ENCODE measurements at places on chromosomes 7 and 10. TPM values are rescaled to one million over a fixed set of nuclear protein-coding genes. Genes with fewer than 3 reads are reported as not detected.

DNA sequence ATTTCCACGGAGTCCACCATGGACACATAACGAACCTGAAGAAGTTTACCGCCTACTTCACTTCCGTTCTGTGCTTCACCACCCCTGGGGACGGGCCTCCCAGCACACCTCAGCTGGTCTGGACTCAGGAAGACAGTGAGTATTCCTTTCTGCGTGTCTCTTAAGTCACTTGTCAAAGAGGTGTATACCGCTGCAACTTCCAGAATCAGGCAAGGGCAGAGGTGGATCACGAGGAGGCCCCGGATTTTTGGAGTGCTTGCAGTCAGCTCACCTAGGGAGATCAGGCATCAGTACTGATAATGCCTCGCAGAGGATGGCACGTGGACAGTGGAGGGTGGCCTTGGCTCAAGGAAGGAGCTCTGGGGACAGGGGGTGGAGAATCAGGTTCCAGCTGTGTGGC, 630.4 kb upstream of the FOXK1 start:
- H3K4me1 ChIP-seq = no peaks in the 10 kb centered on the region
- H3K36me3 ChIP-seq = no peaks in the 10 kb centered on the region
- no peak overlapping the region for H3K4me3 ChIP-seq
- H3K27me3 ChIP-seq = peaks cover 59% of the 10 kb centered on the region
- no peak overlapping the region for H3K27ac ChIP-seq

GPR141 gene
- total RNA-seq = not detected

GRCh38 chr10:25082276-25083204, 66.1 kb downstream of the THNSL1 start:
- H3K27ac ChIP-seq = no peak overlapping the region
- H3K27me3 ChIP-seq = no peaks in the 10 kb centered on the region
- H3K36me3 ChIP-seq = no peaks in the 10 kb centered on the region
- DNase-seq = no peak

DNA sequence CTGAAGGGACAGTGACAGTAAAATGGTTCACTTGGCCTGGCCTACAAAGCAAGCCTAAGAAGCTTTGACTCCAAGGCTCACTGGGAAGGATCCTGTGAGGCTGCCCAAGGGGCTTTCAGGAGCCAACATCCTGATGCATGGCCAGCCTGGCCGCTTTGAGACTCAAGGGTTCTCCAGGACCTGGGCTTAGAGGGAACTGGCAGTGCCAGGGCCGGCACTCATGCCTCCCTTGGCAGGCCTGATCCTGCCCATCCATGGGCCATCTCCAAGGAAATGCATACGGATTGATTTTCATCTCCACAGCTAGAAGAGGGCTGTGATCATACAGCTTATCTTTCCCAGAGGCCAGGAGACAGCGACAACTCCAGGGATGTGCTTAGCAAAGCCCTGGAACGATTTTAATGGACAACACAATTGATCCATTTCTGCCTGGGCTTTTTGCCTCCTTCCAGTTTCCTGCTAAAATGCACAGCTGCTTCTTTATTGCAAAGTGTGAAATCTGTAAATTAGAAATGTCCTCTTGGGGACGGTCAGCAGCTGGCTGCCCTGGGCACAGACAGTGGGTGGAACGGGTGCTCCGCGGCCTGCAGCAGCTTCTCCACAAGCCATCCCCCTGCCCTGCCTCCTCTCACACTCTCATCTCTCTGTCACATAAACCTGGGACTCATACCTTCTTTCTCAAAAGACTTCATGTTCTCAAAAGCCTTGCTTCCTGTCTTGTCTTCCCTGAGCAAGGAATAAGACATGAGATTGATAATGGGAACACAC, 288.5 kb downstream of the GRID1 start:
- no peaks in the 10 kb centered on the region for H3K4me1 ChIP-seq
- 0 out of 2 replicates have a peak, but pooled peaks cover 5% of the 10 kb centered on the region for H3K27me3 ChIP-seq
- DNase-seq = no peak
- no peaks in the 10 kb centered on the region for H3K36me3 ChIP-seq

DNA sequence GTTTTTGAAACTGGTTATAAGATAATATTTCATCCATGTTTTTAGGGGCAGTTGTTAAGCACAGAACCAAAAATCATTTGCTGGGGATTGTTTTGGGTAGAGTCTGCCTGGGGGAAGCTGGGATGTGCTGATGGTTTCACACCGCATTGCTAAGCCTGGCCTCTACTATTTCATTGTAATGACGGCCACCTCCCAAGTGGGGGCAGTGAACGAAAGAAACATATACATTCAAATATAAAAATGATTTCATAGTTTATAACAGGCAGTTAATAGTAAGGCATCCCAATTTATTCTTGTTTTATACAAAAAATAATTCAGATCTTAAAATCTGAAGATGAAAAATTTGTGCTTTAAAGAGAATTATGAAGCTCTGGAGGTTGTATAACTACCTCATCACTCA, 750.8 kb downstream of the REEP3 start:
- H3K4me1 ChIP-seq = no peaks in the 10 kb centered on the region
- H3K27ac ChIP-seq = no peak overlapping the region
- DNase-seq = no peak
- H3K27me3 ChIP-seq = no peaks in the 10 kb centered on the region
- no peaks in the 10 kb centered on the region for H3K36me3 ChIP-seq

SSMEM1 gene
- total RNA-seq = not detected

GFRA1 gene
- total RNA-seq = 0.11 TPM

Data from PC-9 (cell line).